ENCODE measurements at places on chromosomes 3 and 15.

- DNase-seq = no peak
Observed at GRCh38 chr3:71393093-71393492, 190.4 kb downstream of the FOXP1 start.

DNA sequence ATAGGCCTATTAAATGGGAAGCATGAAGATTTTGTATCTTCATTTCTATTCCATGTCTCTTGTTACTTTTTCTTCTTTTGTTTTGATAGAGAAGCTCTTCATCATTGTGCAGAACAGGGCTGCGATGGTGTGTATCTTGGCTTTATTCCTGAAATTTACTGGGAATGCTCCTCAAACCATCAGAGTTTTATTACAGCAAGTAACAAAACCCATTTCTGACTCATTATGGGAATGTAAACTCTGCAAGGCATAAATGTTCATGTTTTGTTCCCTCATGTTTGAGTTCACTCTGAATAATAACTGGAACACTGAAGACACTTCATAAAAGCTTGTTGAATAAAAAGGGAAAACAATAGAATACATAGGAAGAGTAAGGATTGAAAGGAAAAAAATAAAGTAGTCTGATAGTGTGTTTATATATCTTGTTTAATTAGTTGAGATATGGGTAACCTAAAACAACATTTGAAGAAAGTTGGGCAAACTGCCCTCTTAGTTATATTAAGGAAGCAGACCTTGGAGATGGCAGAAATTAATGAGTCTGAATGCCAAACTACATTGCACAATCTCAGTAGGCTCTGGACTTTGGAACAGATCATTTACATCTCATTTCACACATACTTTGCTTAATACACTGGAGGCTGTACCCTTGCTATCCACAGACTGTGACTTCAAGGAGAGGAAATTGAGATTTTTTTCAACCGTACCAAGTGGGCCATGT is 521.5 kb downstream of the GRM7 start:
- no peak for DNase-seq

DNA sequence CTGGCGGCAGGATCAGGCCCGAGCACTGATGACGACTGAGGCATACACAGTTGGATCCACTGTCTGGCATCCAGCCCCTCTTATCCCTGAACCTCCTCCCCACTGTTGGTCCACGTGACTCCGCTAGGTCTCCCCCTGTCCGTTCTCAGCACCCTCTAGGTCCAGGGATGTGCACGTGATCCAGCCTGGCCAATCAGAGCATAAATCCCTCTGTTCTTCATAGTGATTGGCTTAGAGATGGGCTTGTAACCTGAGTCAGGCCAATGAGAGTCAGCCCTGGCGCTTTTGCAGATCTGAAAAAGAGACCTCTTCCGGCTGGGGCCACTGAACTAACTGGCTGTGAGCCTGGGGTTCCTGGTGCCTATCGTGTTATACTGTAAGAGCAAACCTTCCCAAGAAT is 20.5 kb upstream of the IQSEC1 start:
- no peak for DNase-seq

- DNase-seq = no peak
Observed at GRCh38 chr3:110806924-110807323, 264.7 kb upstream of the NECTIN3 start.

DNA sequence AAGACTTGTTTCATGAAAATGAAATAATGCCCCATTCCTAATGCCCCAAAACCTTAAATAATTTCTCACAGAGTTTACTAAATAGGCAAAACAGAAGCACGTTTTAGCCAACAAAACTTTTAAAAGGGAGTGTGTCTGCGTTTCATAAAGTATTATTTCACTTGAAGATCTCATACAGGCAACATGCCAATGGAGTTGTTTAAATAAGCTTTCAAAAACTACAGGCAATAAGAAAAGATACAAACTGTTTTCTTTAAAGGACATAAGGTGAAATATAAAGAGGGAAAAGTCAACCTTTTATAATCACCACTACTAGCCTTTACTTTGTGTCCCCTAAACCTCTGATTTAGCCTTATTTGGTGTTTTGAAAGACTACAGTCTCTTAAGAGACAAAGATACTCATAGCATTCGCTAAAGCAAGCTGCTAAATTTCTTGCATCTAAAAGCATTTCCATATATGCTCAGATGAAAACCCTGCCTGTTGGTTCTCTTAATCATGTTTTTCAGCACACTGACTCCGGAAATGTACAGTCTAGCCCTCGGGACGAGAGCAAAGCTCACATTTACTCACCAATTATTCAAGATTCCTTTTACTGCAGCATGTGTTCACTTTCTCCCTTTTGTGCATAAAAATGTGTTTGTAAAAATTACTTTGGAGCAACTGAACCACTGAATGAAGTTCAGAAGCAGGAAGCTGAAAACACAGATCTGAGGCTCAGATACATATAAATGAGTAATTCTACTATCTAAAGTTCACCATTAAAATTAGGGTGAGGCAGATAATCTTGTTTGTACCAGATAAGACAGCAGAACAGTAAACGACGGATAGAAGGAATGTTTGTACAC is 119.0 kb downstream of the GOLIM4 start:
- no peak for DNase-seq

- DNase-seq = no peak
Observed at GRCh38 chr15:36598529-36599177, 19.2 kb downstream of the CDIN1 start.

- no peak for DNase-seq
Observed at GRCh38 chr3:4674216-4674615, 181.1 kb downstream of the ITPR1 start.
